ENCODE measurements at places on chromosomes 16 and 17.

DNA sequence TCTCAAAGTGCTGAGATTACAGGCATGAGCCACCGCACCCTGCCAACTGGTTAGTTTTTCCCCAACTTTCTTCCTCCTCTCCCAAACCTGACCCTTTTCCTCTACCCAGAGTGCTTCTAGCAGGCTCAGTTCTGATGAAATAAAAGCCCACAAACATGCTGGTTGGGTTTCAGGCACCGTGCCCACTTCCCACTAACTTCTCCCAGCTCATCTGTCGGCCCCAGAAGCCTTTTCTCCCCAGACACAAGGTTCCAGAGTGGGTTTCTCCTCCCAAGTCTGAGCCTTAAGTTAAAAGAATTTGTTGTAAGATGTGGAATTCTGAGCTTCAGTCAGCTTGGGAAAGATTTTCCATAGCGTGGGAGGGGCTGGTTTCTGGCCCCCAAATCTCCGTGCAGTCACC lies 11.5 kb upstream of the SCN4A start:
- no peak for DNase-seq

GRCh38 chr16:83913245-83913633 lies 14.3 kb downstream of the MLYCD start:
- no peak for DNase-seq

GRCh38 chr16:24996301-24996700 lies 18.9 kb downstream of the ARHGAP17 start:
- no peak for DNase-seq

GRCh38 chr16:47213761-47214440 lies 70.2 kb upstream of the NETO2 start:
- no peak for DNase-seq

- DNase-seq, result no peak
Measured at GRCh38 chr16:64116151-64116550, 1005.7 kb downstream of the CDH11 start.

- no peak for DNase-seq
Measured at GRCh38 chr17:72476134-72476533, 355.3 kb downstream of the SOX9 start.
